AML-193 (cell line): ENCODE measurements at places on chromosomes 11 and 22.

- no peak for DNase-seq
These were observed 77.7 kb upstream of the SOX6 start for GRCh38 chr11:16434036-16434435.

DNA sequence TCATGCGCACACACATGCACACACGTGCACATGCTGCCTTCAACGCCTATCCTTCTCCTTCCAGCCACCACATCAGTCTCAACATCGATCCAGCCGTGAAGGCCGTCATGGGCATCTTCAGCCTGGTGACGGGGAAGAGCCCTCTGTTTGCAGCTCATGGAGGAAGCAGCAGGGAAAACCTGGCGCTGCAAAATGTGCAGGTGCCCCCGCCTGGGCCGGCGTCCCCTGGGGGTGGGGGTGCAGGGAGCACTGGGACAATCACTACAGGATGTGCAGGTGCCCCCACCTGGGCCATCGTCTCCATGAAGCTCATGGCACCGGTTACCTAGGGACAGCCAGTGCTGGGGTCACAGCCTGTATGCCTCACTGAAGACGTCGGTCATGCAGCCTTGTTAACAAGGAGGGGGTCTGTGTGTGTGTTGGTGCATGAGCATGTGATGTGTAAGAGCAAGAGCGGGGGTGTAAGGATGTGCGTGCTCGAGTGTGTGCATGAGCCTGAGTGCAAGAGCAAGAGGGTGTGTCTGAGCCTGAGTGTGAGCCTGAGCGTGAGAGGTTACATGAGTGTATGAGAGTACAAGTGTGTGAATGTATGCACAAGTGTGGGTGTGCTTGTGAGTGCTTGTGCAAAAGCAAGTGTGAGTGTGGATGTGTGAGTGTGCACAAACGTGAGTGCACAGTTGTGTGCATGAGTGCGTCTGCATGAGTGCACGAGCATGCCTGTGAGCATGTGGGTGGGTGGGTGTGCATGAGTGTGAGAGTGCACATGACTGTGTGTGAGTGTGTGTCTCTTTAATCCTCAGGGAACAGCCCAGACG, 31.5 kb downstream of the NADSYN1 start:
- DNase-seq: no peak

DNA sequence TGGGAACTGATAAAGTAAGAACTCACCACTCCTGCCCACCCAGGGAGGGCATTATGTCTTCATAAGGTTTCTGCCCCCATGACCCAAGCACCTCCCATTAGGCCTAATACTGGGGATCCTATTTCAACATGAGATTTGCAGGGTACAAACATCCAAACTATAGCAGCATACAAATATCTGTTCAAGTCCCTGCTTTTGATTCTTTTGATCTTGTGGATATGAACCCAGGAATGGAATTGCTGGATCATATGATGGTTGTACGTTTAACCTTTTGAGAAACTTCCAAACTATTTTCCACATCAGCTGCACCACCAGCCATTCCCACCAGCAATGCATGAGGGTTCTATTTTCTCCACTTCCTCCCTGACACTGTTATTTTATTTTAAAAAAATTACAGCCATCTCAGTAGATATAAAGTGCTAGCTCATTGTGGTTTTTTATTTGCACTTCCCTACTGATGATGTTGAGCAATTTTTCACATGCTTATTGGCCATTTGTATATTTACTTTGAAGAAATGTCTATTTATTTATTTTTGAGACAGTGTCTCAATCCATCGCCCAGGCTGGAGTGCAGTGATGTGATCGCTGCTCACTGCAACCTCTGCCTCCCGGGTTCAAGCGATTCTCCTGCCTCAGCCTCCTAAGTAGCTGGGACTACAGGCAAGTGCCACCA, 7.1 kb upstream of the ATG16L2 start:
- peak; percentile 95 for DNase-seq

DNA sequence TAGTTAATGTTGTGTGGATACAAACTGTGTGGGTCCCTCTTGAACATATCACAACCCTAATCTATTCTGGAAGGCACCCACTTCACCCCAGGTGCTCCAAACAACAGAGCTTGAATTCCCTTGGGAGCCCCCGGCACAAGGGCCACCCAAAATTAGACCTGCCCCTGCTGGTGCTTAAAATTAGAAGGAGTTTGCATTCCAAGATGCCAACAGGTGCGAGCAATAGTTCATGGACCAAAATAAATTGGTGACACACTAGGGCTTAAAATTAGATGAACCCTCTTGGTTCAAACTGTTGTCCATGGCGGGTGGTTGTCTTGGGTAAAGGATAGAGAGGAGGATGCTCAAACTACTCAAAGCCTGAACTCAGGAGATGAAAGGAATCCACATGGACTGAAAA, 291.5 kb downstream of the MN1 start:
- no peak for DNase-seq

- DNase-seq: no peak
These were observed 37.4 kb downstream of the SMC1B start for GRCh38 chr22:45376009-45376408.

GRCh38 chr22:19126309-19127273, 4.4 kb upstream of the DGCR2 start:
- DNase-seq: no peak

- DNase-seq: no peak
These were observed 50.4 kb upstream of the SEPTIN5 start for GRCh38 chr22:19663821-19664355.

DNA sequence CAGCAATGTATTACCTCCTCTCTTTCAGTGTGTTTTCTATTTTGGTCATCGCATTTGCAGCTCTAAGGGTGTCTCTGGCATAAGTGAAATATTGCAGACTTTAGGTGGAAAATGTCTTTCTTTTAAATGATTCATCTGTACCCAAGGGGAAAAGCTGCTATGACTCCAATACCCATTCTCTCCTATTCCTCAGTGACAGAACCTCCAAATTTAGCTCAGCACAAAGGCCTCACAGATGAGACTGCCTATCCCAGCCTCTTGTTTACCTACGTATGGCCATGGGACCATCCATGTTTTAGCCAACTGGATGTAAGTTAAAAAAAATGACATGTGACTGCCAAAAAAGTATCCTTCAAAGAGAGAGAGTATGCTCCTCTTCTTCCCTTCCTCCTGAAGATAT, 7.9 kb downstream of the MTMR2 start:
- no peak for DNase-seq

DNA sequence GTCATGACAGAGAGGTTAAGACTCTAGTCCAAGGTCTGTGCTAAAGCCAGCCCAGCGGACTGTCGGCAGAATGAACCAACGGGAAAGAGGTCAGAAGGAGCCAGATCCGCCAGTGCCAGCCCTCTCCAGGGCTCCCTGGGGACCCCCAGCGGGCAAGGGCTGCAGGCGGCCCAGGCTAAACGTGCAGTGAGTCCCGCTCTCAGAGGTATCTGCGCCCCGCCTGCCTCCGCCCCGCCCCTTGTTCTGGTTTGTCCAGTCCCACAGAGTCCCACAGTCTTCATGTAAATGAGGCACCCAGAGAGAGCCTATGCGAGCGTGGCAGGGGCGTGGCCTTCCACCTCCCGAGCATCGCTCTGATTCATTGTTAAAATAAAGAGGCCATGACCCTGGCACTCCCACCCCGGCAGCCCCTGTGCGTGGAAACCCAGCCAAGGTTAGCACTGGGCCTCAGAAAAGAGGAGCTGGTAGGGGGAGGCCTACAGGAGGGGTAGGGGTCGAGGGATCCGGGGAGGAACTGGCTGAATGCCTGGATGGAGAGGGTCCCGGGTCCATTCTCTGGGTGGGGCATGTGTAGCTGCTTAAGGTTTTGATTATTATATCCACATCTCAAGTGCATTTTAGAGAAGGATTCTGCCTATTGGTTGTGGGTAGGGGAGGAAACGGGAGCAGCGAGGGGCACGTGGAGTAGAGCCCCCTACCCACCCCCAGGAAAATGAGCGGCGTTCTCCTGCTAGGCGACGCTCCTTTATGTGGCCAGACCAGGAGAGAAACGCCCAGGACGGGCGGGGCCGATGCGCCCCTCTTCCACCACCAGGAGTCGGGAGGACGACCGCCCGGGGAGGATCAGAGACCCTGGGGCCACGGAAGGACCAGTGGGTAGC, at the start of gene TRIOBP:
Gene TRIOBP, plus strand, starts transcription at position 392 of the 881 bp plus-strand sequence. CDS start 4,318 bp downstream, outside the sequence.
- no peak for DNase-seq
